ENCODE measurements at places on chromosomes 4 and X.

- no peak for DNase-seq
These were observed 129.5 kb downstream of the TSPAN5 start for GRCh38 chr4:98528882-98529281.

DNA sequence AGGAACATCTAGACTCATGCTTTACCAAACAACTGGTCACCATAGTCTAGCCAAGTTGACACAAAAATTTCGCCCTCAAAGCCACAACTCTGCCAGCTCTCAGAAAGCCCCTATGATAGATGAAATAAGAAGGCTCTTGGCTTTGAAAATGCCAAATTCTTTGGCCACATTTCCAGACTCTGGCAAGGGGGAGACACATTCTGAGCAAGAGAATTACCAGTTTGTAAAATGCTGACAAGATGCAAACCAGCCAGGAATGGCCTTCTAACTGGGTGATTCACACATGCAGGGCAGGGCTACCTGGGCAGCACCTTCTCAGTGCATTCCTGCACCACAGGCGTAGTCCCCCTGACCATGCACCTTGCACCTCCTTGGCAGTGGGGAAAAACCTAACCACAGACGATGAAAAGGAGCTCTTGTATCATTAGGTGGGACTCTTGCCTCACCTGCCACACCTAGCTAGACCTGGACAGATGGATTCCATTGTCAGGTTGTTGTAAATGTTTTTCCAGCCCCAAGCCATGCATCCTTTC, 77.4 kb upstream of the CPEB2 start:
- DNase-seq, result no peak

DNA sequence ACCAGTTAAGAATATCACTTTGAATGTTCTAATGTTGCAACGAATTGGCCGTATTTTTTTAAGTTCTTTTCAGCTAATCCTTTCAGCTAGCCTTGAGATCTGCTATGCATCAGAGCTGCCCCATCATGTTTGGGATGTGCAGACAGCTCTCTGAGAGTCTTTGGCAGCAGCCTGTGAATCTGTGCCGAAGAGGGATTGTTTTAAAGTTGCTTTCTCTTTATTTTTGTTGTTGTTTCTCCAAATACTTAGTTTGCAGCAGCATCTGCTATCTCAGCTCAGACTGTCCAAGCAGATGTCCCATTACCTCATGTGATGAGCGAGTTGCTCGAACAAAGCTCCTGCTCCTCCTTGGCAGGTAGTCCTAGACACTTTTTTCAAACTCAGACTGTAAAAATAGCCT, 1002.5 kb upstream of the INTU start:
- no peak for DNase-seq

DNA sequence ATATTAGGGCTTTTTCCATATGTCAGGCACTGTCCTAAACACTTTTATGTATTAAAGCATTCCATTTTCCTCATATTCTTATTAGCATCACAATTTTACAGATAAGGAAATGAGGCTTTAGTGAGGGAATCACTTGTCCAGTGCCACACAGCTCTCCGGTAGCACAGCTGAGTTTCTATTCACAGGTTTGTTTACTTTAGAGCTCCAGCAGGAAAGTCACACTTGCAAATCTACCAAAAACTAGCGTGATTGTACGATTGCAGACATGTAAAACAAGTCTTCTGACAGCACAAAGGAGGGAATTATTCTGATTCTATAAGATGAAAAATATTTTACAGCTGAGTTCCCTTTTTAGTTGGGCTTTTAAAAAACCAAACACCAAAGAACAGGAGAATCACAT, 472.1 kb downstream of the TMA16 start:
- no peak for DNase-seq

GRCh38 chr4:32601848-32602247, 1881.7 kb downstream of the PCDH7 start:
- no peak for DNase-seq

GRCh38 chrX:153564047-153564606, 34.8 kb downstream of the CCNQ start:
- no peak for DNase-seq

Measured in HL-60 (cell line).